ENCODE measurements at places on chromosomes 5 and 9.

- DNase-seq, result no peak
These were observed 52.6 kb upstream of the CXCL14 start for GRCh38 chr5:135631391-135631790.

DNA sequence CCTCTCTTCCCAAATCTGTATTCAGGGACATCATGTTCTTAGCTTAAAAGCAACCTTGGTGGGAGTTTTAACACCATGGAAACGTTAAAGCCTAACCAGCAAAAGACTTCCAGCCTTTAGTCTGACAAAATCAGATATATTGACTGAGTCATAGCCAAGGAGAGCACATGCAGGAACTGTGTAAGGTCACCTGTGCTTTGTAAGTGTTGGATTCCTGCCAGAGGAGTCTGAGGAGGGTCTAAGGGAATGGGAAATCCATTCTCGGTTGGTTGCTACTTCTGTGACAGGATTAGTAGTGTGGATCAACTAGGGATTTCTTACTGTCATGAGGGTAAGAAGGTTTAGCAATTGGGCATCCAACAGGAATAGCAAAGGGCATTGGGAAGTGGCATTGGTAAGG is 142.0 kb upstream of the CHD1 start:
- DNase-seq, result no peak

GRCh38 chr9:38649731-38650363 is 29.5 kb upstream of the ANKRD18A start:
- no peak for DNase-seq

- DNase-seq, result no peak
These were observed 26.9 kb upstream of the NTRK2 start for GRCh38 chr9:84642553-84643141.

GRCh38 chr9:32550150-32550561 is 2.0 kb upstream of the SMIM27 start:
- no peak for DNase-seq

DNA sequence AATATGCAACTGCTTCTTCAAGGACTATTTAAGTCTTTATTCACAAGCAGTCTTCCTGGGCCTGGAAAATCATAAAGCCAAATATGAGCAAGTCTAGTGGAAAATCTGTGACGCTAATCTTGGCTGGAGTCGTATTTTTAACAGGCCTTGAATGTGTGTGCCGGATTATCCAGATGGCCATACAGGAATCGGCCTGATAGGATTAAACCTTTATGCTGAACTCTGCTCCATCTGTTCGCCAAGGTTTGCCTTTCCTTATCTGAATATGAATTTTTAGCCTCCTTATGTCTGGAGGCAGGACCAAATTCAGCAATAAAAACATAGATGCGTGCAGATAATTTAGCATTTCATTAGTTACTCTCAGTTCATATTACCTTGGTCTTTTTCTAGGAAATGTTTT is 294.5 kb downstream of the EBF1 start:
- DNase-seq, result no peak

DNA sequence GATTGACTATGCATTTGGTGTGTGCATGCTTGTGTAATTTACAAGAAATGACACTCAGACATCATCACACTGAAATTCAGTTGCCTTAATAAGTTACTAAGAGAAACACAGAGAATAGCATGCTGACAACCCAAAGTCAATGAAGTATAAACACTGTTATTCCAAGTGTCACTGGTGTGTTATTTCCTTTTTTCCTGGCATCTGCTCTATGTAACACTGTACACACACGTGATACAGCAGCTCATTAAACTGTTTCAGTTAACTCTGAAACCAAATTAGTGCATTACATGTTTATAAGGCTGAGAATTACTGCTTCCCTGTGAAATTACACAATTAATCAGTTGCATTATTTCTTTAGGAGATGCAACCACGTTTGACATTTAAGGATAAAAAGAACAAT is 252.7 kb downstream of the EFNA5 start:
- no peak for DNase-seq

GRCh38 chr5:59193616-59194319 is 610.9 kb downstream of the RAB3C start:
- no peak for DNase-seq

GRCh38 chr5:171312129-171312974 is 3.3 kb downstream of the TLX3 start:
- no peak for DNase-seq

- no peak for DNase-seq
These were observed 267.9 kb upstream of the SEMA6A start for GRCh38 chr5:116842514-116842961.

- no peak for DNase-seq
These were observed 15.0 kb downstream of the ANKRD33B start for GRCh38 chr5:10578869-10579268.

GRCh38 chr9:127980060-127980705 is 606 bp downstream of the EEIG1 start:
- DNase-seq, result no peak

- no peak for DNase-seq
These were observed 21.8 kb downstream of the STOM start for GRCh38 chr9:121348221-121348620.

GRCh38 chr5:131022811-131023497 is 142.1 kb downstream of the HINT1 start:
- DNase-seq, result no peak

DNA sequence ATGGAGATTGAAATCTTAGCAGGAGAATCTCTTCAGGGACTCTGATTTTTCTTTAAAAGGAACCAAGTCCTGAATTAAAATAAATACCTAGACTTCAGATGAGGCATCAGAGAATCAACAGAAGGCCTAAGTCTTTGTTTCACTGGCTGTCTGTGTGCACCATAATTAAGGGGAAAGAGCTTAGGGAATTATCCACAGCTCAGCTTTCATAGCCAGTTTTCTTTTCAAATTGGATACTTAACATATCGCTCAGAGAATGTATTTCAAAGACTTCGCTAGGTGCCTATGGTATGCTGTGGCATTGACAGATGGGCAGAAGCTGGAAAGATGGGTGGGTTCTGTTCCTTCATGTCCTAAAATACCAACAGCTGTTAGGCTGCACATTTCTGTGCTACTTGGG is 325.8 kb downstream of the TMEM38B start:
- no peak for DNase-seq

DNA sequence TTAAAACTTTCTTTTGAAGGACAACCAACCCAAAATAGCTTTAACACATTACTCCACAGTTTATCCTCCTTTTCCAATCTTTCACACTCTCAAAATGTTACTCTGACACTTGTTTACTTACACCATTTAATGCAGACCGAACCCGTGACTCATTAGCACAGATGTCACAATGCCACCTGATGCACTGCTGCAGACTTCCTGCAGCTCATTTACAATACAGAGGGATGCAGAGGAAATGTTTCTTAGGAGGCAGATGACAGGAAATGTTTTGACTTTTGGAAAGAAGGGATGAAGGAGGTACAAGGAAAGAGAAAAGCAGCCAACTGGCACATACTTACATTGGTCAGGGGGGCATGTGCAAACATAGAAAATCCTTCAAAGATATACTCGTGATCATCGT is 39.0 kb downstream of the DROSHA start:
- no peak for DNase-seq

GRCh38 chr5:104599726-104600125 is 1037.1 kb upstream of the NUDT12 start:
- DNase-seq, result no peak

- DNase-seq, result no peak
These were observed 1399.2 kb upstream of the CDH6 start for GRCh38 chr5:29794141-29794787.

DNA sequence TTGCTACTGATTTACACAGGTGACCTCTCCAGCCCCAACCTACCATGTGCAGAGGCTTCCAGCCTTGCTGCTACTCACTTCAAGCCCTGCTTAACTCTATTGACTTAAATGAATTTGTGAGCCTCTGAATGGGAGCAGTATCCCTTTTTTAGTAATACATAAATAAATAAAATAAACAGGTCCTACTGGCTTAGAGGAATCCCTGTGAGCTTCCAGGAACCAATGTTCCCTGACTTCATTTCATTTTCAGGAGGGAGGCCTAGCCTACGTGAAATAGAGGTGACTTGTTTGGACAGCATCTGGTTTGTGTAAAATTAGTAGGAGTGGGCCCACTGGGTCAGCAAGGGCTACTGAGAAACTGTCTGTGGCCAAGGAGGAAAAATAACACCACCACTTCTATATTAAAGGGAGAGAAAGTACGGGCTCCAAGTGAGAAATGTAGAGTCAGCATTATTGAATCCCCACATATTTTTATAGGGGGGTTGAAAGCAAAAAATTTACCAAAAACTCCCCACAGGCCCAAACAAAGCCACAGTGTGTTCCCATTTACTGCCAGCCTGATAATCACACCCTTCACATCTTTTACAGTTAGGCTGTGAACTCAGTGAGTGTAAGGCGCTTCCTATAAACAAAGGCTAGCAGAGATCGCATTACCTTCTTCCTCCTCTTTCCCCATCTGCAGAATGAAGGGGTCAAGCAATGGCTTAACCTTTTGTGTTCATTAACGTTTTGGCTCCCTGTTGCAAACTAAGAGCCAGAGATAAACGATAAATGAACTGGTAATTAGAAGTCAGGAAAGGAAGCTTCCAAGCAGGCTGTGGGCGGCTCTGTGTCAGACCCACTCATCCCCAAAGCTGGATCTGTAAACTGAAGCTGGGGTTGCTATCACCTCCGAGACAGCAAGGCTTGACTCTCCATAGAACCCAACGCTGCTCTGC is 138.8 kb upstream of the LIFR start:
- no peak for DNase-seq

- DNase-seq, result no peak
These were observed 65.8 kb upstream of the COL5A1 start for GRCh38 chr9:134575901-134576176.

DNA sequence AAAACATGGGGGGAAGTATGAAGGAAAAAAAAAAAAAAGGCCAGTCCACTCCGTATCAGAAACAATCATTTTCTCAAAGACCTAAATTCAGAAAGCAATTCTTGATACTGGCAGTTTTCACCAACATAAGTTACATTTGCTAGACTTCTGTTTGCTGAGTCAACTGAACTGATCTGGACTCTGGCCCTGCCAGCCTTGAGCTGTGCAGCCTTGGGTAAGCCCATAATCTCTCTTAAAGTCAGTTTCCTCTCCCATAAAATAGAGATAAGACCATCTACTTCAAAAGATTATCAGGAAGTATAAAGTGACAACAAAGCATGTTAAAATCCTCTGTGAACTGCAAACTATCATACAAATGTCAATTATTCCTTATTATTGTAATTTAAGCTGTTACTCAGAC is 106.8 kb downstream of the MAPKAP1 start:
- DNase-seq, result no peak

DNA sequence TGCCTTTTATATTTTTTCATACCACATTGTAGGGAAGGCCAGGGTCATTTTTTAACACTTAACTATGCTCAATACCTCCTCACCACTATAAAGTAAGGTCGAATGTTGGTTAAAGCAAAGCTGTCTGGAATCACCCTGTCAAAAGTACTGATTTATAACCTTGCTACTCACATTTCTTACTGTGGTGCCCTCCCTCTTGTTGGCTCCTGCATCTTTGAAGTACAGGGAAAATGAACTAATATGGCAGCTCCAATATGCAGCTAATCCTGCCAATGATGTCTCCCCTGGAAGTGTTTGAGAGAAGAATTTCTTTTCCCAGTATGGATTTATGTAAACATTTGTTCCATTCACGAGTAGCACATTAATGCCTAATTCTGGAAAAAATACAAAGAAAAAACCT is 108.4 kb upstream of the RPS23 start:
- DNase-seq, result no peak

- DNase-seq, result no peak
These were observed 42.1 kb downstream of the SLC46A2 start for GRCh38 chr9:112848316-112849151.

- DNase-seq, result no peak
These were observed 18.0 kb downstream of the OTULINL start for GRCh38 chr5:14599476-14600127.

DNA sequence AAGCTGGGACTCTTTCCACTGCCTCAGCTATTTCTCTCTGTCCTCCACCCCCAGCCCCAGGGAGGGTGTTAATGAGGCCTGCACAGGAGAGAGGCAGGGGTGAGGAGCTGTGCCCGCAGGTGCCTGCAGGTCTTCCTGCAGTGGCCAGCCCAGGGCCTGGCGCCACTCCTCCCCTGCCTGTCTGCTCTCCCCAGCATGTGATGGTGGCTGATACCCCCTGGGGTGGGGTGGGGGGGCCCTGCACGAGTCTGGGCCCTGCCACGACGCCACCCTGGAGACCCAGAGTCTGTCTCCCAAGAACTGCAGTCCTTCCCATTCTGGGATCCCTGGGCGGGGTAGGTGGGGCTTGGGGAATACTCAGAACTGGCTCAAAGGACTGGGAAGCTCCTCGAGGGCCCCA is 166.4 kb upstream of the SMIM23 start:
- DNase-seq, result no peak

DNA sequence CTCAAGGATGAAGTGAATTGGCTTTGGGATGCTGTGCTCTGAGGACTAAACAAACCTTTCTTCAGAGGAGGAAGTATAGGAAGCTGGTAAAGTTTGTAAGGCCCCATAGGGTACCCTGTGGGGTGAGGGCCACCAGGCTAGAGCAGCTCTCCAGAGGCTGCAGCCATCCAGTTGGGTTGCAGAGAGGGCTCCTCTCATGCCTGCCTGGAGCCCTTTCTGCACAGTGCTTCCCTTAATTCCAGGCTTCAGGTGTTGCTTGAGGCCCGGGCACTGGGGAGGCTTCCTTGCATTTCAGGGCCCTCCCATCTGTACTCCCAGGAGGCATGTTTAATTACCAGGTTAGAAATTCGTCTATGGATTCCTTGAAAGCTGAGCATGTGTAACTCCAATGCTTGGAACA is 95.3 kb upstream of the FSTL4 start:
- no peak for DNase-seq

DNA sequence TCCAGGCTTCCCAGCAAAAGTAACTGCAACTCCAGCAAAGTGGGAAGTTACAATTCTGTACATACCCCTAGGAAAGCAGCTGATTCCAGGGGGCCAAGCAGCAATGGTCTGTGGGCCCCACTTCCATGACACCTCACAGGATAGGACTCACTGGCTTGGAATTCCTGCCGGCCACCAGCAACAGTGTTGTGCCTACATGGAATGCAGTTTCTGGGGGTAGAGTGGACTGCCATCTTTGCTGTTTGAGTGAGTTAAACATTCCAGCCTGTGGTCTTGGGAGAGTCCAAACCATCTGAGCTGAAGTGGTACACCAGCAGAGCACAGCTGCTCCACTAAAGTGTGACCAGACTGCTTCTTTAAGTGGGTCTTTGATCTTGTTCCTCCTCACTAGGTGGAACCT is 13.4 kb upstream of the FBN2 start:
- no peak for DNase-seq

- DNase-seq, result no peak
These were observed 112.5 kb upstream of the SLIT3 start for GRCh38 chr5:169413416-169413815.

- no peak for DNase-seq
These were observed 1185.1 kb upstream of the C9orf72 start for GRCh38 chr9:28758341-28758740.

DNA sequence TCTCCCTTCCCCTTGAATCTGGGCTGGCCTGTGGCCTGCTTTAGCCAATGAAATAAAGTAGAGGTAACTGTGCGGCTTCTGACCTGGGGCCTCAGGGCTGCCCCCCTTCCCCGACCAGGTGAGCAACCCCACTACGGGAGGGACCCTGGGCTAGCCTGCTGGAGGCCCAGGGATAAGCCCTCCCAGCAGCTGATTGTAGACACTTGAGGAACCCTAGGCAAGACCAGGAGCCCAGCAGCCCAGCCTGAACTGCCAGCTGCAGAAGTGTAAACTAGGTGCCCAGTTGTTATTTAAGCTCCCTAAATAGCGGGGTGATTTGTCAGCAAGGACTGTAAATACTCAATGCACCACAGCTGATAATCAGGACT is 41.3 kb downstream of the RAPGEF1 start:
- no peak for DNase-seq

All from stimulated activated CD4-positive, alpha-beta T cell treated with anti-CD3 and anti-CD28 coated beads, Interleukin-1b, Interleukin-23, amount 100 ng/mL, for 1 hour (primary cell).